ENCODE measurements at places on chromosomes 4 and X. TPM values are rescaled to one million over a fixed set of nuclear protein-coding genes. Genes with fewer than 3 reads are reported as not detected.

DNA sequence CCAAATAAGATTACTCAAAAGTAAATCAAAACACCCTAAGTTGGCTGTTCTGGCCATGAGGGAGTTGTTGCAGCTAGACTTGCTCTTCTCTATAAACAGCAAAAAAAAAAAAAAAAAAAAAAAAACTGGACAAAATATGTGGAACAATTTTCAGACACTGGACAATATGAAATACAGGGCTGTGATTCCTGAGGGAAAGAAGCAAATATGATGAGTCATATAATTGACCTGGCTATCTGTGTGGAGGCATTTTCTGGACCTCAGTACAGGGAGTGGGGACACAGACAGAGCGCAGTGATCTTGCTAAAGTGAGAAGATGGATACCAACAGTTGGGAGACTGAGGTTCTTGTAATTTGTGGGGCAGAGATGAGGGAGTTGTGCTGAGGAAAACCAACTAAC lies 192.0 kb upstream of the HAND2 start:
- no peaks in the 10 kb centered on the region for H3K4me1 ChIP-seq
- H3K27me3 ChIP-seq = no peaks in the 10 kb centered on the region
- no peak overlapping the region for H3K4me3 ChIP-seq
- H3K27ac ChIP-seq = no peak overlapping the region
- no peaks in the 10 kb centered on the region for H3K36me3 ChIP-seq

- peaks cover 13% of the 10 kb centered on the region for H3K4me1 ChIP-seq
- H3K4me3 ChIP-seq = peak overlapping the region; percentile 88
- H3K27me3 ChIP-seq = no peaks in the 10 kb centered on the region
- H3K27ac ChIP-seq = peak overlapping the region; percentile 92
- no peaks in the 10 kb centered on the region for H3K36me3 ChIP-seq
- DNase-seq = no peak
Measured at GRCh38 chrX:80810365-80810978, 795 bp upstream of the BRWD3 start.

DNA sequence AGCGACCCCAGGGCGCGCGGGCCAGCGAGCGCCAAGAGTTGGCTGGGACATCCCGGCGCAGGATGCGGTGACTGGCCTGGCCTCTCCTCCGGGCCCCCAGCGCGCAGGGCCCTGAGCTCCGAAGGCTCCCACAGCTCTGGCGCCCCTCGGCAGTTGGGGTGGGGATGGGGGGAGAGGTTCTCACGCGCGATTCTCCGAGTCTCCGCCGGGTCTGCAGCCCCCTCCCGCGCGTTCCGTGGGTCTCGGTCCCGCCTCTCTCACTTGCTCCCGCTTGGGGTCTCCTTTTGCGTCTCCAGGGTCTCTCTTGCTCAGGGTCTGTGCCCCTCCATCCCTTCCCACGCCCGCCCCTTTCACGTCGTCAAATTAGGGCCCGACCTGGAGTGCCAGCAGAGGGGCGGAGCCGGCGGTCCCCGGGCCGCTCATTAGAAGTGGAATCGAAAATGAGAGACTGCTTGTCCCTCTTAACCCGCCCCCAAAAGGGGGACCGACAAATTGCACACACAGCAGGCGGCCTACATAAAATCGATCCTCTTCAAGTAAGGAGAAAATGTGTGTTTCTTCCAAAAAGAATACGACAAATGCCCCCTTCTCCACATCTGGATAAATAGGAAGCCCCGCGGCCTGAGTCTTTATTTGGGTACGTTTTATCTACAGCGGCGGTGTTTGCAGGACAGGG lies 877 bp upstream of the NKX1-1 start:
- peaks cover 7% of the 10 kb centered on the region for H3K27me3 ChIP-seq
- no peak overlapping the region for H3K27ac ChIP-seq
- no peak for DNase-seq
- H3K4me3 ChIP-seq = no peak overlapping the region
- H3K36me3 ChIP-seq = no peaks in the 10 kb centered on the region

DNA sequence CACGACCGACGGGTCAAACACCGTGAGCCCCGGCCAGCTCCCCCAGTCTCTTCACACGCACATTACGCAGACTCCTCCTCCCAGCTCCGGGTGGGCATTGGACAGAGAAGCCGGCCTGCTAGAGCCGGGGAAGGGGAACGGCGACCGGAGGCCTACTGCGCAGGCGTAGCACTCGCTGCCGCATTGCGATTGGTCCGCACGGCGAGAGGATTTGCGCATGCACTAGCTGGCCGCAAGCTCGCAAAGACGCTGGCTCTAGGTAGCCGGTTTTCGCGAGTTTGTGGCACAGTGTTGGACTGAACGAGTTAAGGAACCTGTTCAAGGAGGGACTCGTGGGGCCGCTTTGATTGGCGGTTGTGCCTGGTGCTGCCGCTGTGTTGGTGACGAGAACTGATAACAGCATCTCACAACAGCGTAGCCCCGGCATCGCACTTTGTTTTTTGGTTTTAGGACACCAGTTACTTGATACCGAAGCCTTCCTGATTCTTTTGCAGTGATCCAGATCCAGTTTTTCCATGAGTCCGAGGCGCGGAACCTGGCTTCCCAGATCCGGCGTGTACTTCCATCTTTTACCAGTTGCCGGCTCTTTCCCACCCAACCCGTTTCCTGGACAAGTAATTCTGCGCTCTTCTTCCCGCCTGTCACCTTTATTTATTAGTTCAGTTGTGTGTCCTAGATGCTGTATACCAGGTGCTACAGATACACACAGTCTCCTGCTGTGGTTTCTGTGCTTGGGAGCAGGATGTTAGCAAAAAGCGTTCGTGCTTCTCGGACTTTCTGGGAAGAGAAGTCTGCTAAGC lies at the start of gene AIFM1:
Gene AIFM1 (minus strand): TSS at position 139 of the 800 bp plus-strand sequence. CDS start 185 bp downstream, outside the sequence.
- peak within 1 kb of the TSS; percentile 86 for H3K27ac ChIP-seq
- H3K27me3 ChIP-seq = no peaks in the 10 kb centered on the region

- no peaks in the 10 kb centered on the region for H3K27me3 ChIP-seq
- H3K4me1 ChIP-seq = no peaks in the 10 kb centered on the region
- no peak overlapping the region for H3K4me3 ChIP-seq
- H3K27ac ChIP-seq = no peak overlapping the region
- no peak for DNase-seq
- H3K36me3 ChIP-seq = no peaks in the 10 kb centered on the region
Measured at GRCh38 chr4:172871381-172871780, 297.2 kb upstream of the GALNT7 start.

Gene SATL1
- not detected for total RNA-seq

GRCh38 chr4:41374490-41374889 lies 117.8 kb downstream of the UCHL1 start:
- no peak overlapping the region for H3K4me3 ChIP-seq
- no peak overlapping the region for H3K27ac ChIP-seq
- no peaks in the 10 kb centered on the region for H3K4me1 ChIP-seq
- H3K27me3 ChIP-seq = no peaks in the 10 kb centered on the region

- H3K4me1 ChIP-seq = no peaks in the 10 kb centered on the region
- H3K4me3 ChIP-seq = no peak overlapping the region
- no peaks in the 10 kb centered on the region for H3K27me3 ChIP-seq
- DNase-seq = no peak
- H3K36me3 ChIP-seq = no peaks in the 10 kb centered on the region
- no peak overlapping the region for H3K27ac ChIP-seq
Measured at GRCh38 chr4:85153221-85153620, 186.7 kb upstream of the WDFY3 start.

GRCh38 chr4:186131935-186132334 lies 27.4 kb downstream of the FAM149A start:
- H3K27me3 ChIP-seq = no peaks in the 10 kb centered on the region
- no peaks in the 10 kb centered on the region for H3K36me3 ChIP-seq
- no peak for DNase-seq

GRCh38 chr4:8434251-8435073 lies 6.1 kb downstream of the ACOX3 start:
- peak overlapping the region; percentile 84 for H3K27ac ChIP-seq
- H3K27me3 ChIP-seq = no peaks in the 10 kb centered on the region
- peak overlapping the region; percentile 42 for H3K4me3 ChIP-seq
- DNase-seq = peak; percentile 35

DNA sequence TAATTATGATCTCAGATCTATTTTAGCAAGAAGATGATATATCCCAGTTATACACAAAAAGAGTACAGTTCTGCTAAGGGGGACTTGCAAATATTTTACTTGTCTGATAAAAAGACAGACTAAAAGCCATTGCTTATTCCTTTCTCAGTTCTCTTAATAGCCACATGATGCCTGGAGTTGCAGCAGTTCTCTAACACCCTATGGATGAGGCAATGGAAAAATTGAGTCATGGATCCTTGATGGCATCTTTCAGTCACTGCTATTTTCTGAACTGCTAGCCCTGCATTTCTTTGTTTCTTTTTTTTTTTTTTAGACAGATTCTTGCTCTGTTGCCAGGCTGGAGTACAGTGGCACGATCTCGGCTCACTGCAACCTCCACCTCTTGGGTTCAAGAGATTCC lies 1956.7 kb downstream of the C4orf33 start:
- no peak overlapping the region for H3K4me3 ChIP-seq
- H3K27me3 ChIP-seq = no peaks in the 10 kb centered on the region
- no peak for DNase-seq
- no peak overlapping the region for H3K27ac ChIP-seq
- no peaks in the 10 kb centered on the region for H3K36me3 ChIP-seq

GRCh38 chrX:70755850-70756249 lies 152.7 kb downstream of the TEX11 start:
- peaks cover 6% of the 10 kb centered on the region for H3K4me1 ChIP-seq
- no peaks in the 10 kb centered on the region for H3K36me3 ChIP-seq
- no peaks in the 10 kb centered on the region for H3K27me3 ChIP-seq
- H3K4me3 ChIP-seq = no peak overlapping the region

Gene INPP4B
- 89.4 TPM for total RNA-seq

DNA sequence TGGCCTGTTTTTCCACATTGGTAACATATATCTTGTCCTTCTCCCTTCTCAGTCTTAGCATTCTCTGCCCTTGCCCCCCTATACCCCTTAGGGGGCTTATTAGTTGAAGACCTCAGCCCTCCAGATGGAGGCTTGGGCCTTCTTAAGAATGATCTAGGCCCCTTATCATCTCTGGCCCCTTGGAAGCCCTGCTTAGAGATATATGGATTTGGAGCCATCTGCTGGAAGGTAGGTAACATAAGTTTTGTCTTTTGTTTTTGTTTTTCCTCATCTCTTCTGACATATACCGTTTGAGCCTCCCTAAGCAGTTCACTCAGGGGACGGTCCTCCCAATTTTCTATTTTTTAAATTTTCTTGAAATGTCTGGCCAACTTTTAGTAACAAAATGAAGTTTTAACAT lies 48.3 kb upstream of the NAP1L2 start:
- H3K36me3 ChIP-seq = no peaks in the 10 kb centered on the region
- DNase-seq = peak; percentile 14

DNA sequence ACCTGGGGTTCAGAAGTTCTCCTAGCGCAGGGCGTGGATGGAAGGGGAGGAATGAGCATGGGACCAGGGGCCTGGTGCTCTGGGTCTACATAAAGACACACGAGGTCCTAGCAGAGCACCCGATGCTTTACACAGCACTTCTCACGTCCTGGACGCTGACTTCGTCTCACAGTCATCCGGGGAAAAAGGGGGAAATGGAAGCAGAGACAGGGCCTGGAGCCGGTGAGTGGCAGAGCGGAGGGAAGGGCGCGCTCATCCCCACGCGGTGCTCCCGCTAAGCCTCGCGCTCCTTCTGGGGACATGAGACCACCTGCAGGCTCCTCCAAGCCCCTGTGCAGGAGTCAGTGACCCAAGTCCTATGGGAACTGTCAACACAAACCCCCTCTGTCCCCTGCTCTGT lies 157.7 kb downstream of the AFAP1 start:
- H3K27ac ChIP-seq = no peak overlapping the region
- no peak overlapping the region for H3K4me3 ChIP-seq
- H3K36me3 ChIP-seq = no peaks in the 10 kb centered on the region
- DNase-seq = no peak
- peaks cover 17% of the 10 kb centered on the region for H3K4me1 ChIP-seq

DNA sequence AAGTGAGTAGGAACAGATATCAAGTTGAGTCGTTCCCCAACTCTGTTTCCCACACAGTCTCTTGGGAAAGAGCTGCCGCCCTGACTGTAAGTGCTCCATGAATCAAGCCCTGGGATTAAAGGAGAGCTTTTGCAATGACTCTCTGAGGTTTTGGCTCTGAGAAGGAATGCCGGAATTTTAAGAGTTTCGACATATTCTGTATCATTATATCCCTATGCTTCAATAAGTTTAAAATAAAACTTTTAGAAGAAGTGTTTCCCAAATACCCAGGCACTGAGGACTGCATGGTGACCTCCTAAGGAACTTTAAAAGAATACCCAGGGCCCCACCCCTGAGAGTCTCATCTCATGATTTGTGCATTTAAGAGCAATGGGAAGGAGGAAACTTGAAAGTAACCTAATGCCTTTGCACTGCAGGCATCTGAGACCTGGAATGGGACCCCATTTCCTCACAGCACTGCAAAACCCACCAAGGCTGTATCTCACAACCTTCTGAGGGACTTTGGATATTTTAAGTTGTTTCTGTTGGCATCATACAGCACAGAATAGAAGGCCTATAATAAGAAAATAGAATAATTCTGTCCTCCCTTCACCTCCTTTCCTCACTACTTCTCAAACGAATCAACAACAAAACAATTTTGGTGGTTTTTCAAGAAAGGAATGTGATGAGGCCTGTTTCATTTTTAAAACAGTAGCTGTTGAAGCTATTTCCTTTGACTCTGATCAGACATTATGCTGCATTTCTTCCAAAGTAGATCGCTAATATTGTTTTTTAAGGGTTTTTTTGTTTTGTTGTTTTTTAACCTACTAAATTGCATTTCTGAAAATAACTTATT lies 121.2 kb downstream of the GASK1B start:
- no peak overlapping the region for H3K4me3 ChIP-seq
- no peaks in the 10 kb centered on the region for H3K27me3 ChIP-seq
- H3K4me1 ChIP-seq = no peaks in the 10 kb centered on the region
- H3K27ac ChIP-seq = no peak overlapping the region
- DNase-seq = no peak
- no peaks in the 10 kb centered on the region for H3K36me3 ChIP-seq

Gene BCAP31
- total RNA-seq = 99.9 TPM

DNA sequence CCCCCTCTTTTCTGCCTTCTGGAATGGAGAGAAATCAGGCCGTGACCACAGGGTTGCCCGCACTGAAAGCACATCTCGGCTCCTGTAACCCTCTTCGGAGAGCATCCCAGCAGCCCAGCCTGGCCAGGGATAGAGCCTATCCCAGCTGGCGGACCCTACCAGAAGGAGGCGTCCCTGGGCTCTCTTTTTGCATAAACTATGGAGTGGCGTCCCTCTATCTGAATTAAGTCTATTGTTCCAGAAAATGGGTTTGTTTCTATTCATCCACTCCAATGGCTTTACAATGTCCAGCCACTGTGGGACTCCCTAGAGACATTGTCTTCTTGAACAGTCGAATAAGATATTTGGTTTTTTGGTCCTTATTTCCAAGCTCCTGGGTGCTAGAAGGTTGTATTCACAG lies 689 bp upstream of the NHSL2 start:
- no peak overlapping the region for H3K4me3 ChIP-seq
- H3K36me3 ChIP-seq = no peaks in the 10 kb centered on the region
- no peak for DNase-seq

Gene MAGEA10
- total RNA-seq = not detected
